ENCODE measurements at places on chromosomes 5 and 9.

DNA sequence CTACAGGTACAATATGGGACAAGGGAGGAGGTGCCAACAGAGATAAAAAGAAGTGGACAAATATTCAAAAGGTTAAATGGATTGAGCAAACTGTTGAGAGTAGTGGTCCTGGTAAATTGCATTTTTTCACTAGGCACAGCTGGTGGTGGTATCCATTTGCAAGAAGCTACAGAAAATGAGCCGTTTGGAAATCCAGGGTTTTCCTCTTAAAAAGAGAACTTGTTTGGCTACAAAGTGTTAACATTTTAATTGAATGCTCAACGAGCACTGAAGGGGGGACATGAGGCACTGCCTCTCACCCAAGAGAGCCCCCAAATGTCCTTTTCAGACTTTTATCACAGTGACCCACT is 491 bp upstream of the ZCCHC9 start:
- DNase-seq = no peak

DNA sequence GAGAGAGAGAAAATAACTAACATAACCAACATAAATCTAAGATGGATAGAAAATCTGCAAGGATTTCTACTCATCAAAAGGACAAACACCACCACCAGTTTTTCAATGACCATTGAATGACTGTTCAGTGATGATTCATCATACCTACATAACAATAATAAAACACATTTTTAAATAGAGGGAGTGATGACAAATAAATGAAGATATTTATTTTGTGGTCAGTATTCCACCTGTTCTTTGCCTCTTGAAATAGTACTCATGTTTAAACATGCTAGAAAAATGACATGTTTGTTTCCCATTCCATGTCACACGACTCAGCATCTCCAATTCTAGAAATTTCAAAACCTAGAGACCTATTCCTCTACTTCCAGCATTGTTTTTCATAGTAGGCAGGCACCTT is 34.6 kb upstream of the ADAMTS16 start:
- DNase-seq = no peak

DNA sequence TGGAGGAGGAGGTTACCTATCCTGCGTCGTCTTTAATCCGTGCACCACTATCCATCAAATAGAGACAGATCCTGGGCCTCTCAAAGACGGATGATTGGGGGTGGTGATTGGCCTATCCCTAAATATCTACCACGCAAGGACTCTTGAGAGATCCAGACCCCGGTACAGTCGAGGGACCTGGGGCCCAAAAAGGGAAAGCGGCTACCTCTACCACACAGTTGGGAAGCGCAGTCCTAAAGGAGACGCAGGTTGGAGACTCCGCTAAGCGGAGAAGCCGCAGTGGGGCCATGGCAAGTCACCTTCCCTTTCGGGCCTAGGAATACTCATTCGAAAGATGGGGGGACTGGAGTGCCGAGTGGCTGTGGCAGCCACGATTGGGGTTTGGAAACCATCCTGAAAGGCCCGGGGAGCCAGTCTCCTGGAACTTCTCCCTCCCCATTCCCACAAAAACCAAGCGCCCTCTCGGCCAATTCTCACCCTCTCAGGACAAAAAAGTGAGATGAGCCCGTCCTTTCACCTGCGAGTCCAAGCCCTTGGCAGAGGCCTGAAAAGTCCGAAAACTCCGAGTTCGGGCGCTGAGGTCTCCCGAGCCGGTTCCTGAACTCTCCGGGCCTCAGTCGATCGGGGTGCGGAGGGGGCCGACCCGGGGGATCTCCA is 499 bp upstream of the FOXE1 start:
- DNase-seq = no peak

DNA sequence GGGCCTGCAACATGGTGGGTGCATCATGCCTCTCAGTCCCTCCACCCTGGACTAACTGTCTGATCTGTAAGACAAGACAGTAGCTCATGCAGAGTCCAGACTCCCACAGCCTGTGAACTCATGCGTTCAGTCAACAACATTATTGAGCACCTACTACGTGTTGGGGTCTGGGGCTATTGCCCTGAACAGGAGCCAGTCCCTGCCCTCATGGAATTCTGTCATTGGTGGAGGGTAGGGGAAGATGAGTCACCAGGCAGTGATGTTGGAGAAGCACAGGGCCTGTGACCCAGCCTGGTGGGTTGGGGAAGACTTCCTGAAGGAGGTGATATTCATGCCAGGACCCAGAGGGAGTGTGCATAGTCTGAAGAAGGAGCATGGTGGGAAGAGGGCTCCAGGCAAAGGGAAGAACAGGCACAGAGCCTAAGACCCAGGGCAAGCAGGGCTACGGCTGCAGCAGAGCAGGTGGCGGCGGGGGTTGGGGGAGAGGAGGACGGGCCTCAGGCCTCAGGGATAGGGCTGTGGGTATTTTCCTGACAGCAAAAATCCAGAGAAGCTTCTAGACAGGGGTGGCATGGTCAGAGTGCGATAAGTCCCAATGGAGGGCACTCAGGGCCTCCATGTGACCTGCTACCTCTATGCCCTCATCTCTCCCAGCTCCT is 26.7 kb upstream of the PSD2 start:
- DNase-seq = no peak

DNA sequence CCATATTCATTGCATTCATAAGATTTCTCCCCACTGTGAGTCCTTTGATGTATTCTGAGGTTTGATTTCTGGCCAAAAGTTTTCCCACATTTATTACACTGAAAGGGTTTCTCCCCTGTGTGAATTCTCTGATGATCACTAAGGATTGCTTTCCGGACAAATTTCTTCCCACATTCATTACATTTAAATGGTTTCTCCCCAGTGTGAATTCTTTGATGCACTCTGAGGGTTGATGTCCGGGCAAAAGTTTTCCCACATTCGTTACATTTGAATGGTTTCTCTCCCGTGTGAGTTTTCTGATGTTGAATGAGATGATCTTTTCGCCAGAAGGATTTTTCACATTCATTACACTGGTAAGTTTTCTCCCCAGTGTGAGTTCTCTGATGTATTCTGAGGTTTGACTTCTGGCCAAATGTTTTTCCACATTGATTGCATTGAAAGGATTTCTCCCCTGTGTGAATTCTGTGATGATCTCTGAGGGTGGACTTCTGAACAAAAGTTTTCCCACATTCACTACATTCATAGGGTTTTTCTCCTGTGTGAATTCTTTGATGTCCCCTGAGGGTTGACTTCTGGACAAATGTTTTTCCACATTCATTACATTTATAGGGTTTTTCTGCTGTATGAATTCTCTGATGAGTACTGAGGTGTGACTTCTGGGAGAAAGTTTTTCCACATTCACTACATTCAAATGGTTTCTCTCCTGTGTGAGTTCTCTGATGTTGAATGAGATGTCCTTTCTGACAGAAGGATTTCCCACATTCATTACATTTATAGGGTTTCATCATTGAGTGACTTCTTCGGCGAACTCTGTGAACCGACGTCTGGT is 18.8 kb downstream of the ZNF510 start:
- no peak for DNase-seq

DNA sequence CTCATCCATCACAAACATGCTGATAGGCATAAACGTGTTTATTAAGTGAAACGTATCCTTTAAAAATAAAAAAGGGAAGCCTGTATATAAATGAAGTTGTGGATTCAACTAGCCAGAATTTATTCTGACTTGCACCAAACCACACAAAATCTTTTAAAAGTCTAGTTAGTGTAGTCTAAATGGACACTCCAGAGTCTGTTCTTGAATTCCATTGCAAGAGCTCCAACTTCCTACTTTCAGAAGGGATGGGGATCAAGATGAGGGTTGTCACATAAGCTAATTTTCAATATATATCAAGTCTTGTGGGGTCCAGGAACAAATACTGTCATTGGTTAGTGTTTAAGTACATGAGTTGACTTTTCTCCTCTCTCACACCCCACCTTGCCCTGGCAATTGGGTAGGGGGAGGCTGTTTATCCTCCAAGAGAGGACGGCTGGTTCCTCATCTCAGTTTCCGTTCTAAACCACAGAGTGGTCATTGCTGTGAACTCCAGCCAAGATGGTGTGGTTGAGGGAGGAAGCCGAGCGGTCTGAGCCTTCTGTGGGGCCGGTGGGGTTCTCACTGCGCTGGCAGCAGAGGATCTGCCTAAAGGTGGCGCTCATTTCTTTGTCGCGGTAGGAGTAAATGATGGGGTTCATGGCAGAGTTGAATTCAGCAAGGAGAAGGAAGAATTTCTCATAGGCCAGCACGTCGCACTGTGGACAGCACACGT is 163.2 kb downstream of the LPAR1 start:
- DNase-seq = no peak

- no peak for DNase-seq
These were observed 191.6 kb upstream of the CTNND2 start for GRCh38 chr5:12095808-12096281.

- DNase-seq = peak; percentile 40
These were observed 654 bp downstream of the PURA start for GRCh38 chr5:140114341-140115185.

DNA sequence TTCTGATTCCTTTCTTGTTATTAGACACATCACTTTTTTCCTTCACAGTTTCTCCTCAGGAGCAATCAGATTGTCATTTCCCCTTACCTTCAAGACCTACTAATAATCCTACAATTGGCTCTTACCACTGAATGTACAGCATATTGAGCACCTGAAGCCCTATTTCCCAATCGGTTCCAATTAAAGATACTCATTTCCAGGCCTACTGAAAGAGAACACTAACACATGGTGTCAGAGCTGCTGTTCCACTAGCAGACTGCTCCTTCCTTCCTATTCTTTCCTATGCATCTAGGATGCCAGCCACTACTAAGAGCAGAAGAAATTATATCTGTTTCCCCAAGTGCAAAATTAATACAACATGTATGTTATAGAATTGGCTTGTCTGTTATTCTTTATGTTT is 34.6 kb downstream of the SKIC3 start:
- DNase-seq = no peak

DNA sequence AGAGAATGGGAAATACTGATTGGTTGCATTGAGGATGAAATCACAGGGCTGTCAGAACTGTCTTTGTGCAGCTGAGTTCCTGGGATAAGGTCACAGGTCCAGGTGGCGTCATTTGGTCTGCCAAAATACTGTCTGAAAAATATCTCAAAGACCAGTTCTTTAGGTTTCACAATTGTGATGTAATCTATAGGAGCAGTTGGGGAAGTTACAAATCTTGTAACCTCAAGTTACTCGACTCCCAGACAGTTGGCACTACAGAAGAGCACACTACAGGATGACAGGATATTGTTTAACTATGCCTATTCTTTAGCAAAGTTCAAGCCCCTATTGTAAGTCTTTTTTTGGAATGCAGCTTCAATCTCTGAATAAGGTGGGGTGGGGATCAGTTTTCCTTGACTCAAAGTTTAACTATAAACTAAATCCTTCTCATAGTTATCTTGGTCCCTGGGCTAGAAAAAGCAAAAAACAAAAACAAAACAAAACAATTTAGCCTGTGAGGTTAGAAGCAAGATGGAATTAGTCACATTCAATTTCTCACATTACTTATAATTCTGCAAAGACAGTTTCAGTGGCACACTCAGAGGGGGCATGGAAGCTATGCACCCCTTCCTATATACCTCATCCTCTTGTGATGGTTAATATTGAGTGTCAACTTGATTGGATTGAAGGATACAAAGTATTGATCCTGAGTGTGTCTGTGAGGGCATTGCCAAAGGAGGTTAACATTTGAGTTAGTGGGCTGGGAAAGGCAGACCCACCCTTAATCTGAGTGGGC is 276.0 kb downstream of the AUH start:
- peak; percentile 44 for DNase-seq

GRCh38 chr5:95390812-95391492 is at the start of gene FAM81B:
Gene FAM81B (plus strand): TSS chr5:95391366. CDS start chr5:95391390, 24 bp downstream.
- no peak for DNase-seq

DNA sequence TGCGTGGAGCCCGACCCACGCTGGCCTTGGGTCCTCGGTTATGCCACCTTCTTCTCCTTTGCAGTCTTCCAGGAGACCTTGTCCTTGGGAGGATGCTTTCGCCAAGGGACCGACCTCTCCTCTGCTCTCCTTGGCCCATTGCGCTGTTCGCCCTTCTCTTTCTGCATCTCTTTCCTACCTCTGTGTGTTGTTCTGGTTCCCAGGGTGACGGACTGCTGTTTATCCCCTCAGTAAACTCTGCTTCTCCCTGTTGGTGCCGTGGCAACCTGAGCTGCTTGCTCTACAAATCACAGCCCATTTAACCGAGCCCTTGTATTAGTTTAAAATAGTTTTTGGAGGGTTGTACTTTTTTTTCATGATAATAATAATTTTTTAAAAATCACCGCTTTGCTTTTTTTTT is 97.9 kb downstream of the DAPK1 start:
- no peak for DNase-seq

- no peak for DNase-seq
These were observed 4.7 kb upstream of the PSMB7 start for GRCh38 chr9:124419832-124420489.

GRCh38 chr5:157677931-157678330 is 6.6 kb downstream of the C5orf52 start:
- no peak for DNase-seq

DNA sequence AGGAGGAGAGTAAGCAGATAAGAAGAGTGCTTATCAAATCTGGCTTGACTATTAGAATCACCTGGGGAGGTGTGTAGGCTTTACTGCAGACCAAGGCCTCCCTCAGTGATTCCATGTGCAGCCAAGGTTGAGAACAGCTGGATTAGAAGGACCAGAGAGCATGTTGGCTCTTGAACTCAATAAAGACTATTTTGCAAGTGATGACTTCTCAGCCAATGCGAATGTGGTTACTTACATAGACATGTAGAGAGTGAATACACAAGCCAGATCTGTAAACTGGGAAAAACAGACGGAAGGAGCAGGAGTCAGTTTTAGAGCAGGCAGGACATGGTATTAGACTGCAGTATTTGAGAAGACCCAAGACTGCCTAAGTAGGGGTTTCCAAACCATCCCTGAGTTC is 48.5 kb downstream of the MAMDC2 start:
- no peak for DNase-seq

DNA sequence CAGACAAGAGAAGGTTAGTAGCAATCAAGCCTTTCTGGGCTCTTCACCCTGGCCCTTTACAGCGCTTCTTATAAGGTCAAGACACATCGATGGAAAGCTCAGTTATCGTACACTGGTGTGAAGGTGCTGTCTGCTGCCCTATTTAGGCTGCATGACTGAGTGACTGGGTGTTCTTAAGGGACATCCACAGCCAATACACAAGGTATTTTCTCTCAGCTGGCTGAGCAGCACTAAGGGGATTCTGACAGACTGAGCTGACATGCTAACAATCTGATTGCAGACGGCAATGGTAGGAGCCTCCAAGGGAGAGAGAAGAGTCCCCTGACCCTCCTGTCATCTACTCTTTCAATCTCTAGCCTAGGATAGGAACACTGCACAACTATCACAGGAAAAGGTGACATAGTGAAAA is 577.9 kb downstream of the ISL1 start:
- no peak for DNase-seq

Data from CD4-positive, alpha-beta T cell treated with Interleukin-1 beta for 1 hour (primary cell).